ENCODE measurements at places on chromosomes 12 and 14.

DNA sequence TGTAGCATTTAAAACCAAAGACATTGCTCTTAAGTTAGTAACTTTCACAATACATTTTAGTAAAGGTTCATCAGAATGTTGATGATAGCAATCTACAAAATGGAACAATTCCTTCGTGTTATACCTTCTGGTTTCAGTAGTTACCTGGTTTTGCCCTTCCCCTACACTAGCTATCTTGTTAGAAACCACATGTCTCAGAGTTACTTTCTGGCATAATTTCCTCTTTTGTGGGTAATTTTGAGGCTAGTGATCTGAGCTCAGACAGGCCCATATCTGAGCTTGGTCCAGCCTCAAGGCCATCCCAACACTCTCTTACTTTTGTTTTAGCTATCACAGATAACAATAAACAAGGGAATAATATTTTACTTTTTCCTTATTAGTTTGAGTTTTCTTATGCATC, 196.9 kb downstream of the KITLG start:
- DNase-seq, result no peak

- no peak for DNase-seq
These were observed 149.1 kb upstream of the ATP2B1 start for GRCh38 chr12:89857652-89858274.

GRCh38 chr12:12392413-12392812, 35.5 kb downstream of the BORCS5 start:
- no peak for DNase-seq

DNA sequence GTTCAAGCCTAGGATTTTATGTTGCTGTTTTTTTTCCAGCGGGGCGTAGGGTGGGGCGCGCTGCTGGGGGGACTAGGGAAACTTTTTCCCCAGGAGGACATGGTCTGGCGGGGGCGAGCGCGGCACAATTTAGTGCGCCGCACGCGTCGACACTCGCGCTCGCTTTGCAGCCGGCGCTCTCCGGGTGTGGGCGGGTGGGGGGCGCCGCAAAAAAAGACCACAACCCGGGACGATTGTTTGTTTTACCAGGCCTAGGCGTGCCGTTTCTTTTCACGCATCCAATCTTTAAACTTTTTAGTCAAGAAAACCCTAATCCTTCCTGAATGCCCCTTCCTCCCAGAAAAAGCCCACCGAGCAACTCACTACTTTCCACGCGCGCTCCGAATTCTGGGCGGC, 865 bp upstream of the ZFP36L1 start:
- no peak for DNase-seq

GRCh38 chr12:52945389-52946232, 3.3 kb upstream of the KRT18 start:
- no peak for DNase-seq

DNA sequence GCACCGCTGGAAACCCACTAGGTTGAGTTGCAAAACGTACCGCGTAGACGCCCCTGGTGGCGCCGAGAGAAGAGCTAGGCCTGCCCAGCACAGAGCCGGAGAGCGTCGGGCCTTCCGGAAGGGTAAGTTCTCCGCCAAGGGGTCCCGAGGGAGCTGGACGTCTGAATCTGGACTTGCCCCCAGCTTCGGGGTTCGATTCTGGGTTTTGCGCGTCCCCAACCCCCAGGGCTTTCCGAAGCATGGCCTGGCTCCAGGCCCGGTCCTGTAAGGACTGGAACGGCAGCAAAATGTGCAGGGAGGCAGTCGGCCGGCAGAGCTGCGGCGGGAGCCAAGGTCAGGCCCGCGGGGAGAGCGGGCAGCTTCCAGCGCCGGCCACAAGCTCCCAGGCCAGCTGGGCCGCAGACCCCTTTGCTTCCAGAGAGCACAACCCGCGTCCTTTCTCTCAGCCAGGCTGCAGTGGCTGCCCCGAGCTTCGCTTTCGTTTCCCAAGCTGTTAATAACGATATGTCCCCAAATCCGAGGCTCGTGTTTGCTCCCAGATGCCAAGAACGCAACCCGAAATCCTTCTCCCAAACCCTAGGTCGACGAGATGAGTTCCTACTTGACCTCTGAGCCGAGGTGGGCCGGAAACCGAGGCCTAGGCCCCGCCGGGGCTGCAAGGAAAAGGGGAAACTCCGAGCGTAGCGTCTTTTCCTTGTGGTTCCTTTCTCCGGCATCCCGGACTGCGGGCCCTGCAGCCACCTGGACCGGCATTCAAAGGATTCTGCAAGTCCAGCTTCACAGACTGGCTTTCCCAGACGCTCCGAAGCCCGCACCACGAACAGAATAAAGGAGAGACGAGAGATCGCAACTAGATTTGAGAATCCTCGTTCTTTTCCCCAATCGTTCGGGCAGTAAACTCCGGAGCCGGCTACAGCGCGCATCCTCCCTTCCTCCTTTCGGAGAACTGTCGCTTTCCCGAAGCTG, 3.2 kb upstream of the TBX5 start:
- DNase-seq, result no peak

DNA sequence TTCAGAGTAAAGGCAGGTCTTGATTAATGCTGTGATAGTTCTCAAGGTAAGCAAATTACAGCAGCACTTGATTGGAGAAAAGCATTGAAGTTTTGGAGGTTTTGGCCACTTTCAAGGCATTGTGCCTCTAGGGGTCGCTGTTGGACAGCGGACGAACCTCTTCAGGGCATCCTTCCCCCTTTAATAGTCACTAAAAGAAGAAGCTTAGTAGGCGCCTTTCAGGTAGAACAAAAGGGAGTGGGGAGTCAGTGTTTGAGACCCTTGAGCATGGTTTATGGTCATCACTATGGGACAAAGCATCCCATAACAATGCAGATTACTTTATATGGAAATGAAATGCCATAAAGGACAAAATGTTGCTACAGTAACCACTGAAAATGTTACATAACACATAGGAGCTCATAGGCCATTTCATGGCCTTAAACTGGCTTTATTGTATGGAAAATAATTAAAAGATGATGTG, 199.5 kb upstream of the DCN start:
- DNase-seq, result peak; percentile 81

- no peak for DNase-seq
These were observed 661.3 kb downstream of the RPL10L start for GRCh38 chr14:45990252-45990651.

DNA sequence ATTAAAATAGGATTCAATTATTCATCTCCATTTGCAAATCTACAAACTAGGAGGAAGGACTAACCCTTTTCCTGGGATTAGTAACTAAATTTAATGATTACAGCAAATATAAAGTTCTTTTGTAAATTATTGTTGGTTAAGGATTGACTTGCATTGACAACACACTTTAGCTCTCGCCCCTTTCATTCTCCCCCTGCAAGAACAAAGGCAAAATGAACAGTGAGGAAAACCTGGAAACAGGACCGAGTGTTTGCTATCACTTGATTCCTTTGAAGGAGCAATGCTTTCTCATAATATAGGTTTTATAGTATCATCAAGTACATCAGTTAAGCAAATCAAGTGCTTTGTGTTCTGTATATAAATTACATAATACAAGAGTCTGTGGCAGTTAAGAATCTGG, 7.4 kb upstream of the COX16 start:
- DNase-seq, result no peak

DNA sequence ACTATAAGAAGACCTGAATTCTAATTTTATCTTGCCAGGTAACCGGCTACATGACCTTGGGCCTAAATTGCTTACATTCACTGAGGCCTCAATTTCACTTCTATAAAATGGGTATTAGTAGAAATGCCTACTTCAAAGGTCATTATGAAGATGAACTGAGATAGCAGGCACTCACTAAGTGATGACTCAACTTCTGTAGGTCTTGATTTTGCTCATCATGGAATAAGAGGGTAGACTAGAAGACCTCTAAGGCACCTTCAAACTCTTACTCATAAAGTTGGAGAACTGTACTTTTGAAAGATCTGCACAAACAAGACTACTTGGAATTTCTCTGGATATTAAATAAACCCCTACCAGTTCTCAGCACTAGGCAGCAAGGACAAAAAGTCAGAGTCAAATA, 39.3 kb upstream of the FRMD6 start:
- DNase-seq, result no peak

- DNase-seq, result no peak
These were observed 168.1 kb upstream of the PRICKLE1 start for GRCh38 chr12:42757624-42758119.

GRCh38 chr14:101559624-101560533, 1.4 kb upstream of the DIO3 start:
- no peak for DNase-seq

DNA sequence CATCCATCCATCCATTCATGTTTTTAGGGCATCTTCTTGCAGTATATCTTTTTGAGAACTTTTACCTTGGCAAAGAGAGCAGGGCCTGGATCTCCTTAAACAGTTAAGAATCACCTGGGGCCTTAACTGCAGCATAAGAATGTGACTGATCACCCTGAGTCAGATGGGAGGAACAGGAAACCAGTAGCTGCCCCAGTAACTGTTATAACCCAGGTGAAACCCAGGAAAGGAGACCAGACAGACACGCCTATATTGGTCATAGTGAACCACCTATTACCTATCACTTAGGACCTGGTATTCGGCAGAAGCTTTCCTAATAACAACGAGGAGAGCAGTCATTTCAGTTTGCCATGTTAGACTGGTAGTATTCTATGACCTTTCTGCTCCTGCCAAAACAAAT, 43.4 kb upstream of the NR2C1 start:
- no peak for DNase-seq

DNA sequence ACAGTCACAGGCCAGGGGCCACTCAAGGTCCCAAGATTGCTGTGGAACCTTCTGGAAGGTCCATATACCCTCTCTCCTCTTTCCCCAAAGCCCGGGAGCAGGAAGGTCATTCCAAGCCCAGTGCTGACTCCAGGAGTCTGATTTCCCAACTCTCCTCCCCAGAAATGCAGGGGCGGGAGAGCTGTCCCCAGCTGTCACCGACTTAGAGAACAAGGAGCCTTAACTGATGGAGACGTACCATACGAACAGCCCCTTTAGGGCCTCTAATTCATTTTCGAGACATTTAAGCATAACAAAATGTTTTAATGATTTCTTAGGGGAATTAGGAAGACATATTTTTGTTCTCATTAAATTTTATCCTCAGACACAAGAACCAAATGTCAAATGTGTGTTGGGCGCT, 99.2 kb downstream of the PHETA1 start:
- DNase-seq, result no peak

- DNase-seq, result no peak
These were observed 73.4 kb upstream of the PLEKHG3 start for GRCh38 chr14:64630778-64631177.

- no peak for DNase-seq
These were observed 110.6 kb downstream of the RPL10L start for GRCh38 chr14:46540986-46541385.

- no peak for DNase-seq
These were observed 52.8 kb upstream of the EGLN3 start for GRCh38 chr14:34003691-34004090.

DNA sequence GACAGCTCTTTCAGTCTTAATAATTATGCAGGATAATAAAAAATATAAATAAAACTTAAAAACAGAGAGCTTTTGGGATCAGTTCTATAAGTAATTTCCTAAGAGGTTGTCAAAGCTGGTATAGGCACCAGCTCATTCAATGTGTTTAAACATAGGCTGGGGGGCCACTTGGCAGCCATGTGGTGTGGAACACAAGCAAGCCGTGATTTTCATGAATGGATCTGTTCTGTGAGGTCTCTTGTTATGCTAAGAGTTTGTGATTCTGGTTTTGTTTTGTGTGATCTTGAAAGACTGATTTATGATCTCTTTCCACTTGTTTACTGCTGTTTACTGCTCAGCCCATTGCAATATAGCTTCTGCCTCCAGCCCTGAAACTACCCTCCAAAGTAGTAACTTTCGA, 240.9 kb downstream of the FBXL14 start:
- DNase-seq, result no peak

DNA sequence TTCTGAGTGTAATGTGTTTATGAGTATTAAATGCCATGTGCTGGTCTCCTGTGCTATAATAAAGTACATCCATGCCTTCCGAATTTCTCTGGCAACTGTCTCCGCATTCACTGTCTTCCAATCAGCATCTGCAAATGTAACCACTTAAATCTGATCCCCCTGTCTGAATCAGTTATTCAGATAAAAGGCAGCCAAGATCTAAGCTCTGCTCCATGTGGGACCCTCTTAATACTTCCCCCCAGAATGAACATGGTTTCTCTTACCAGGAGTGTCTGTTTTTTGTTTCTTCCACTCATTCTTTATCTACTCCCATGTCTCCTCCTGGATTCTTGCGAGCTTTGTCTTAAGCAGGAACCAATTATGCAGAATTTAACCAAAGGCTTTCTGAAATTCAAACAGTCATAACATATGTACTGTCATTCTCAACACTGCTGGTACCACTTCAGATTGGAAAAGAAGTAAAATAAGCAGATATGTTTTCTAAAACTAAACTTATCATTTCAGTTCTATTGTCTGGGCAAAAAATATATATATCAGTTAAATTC, 996.7 kb upstream of the FLRT2 start:
- DNase-seq, result no peak

DNA sequence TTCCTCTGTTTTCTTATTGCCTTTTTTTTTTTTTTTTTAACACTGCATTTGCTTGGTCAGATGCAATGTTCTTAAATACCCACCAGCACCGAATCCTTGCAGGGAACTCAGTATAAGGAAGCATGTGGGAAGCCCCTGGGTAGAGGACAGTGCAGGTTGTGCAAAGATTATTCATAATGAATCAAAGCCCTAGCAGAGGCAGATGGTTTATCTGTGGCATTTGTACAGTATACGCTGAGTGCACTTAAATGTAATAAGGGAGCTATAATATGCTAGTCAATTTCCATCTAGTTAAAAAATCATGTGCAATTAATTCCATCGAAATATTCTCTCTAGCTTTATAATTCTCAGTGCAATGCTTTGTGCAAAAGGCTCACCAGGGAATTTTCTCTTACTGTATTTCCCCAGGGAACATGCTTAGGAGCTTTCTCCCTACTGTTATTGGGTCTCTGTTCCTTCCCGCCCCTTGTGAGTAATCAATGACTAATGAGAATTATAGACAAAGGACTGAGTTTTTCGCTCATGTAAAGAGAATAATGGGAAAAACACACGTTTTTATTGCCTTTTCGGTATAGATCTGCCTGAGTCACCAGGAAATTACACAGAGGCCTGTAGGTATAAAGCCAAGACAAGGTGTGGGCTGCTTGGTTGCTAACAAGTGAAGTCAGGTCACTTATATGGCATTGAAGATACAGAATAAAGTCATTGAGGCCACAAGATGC, 1214.3 kb upstream of the TMEM132C start:
- peak; percentile 69 for DNase-seq

GRCh38 chr12:106045251-106045674, 93.5 kb downstream of the NUAK1 start:
- no peak for DNase-seq

- DNase-seq, result no peak
These were observed 69.8 kb downstream of the MAP1LC3B2 start for GRCh38 chr12:116628989-116629388.

DNA sequence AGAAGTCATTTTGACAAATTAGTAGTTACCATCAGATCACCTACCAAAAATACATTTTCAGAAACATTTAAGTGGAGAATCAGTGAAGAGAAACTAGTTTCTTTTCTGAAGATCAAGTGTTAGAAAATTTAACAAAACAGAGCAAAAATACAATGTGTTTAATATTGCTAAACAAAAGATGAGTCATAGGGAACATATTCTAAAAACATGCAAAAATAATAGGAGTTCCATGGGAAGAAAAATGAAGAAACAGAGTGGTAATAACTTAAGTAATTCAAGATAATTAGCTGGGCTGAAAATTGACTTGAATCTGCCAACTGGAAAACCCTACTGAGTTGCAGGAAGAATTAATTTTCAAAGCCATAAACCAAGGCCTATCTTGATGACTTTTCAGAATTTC, 111.5 kb upstream of the KITLG start:
- DNase-seq, result no peak

Measured in kidney capillary endothelial cell (primary cell).